BJ (cell line): ENCODE measurements at places on chromosomes 1 and 21. TPM values are rescaled to one million over a fixed set of nuclear protein-coding genes. Genes with fewer than 3 reads are reported as not detected.

DNA sequence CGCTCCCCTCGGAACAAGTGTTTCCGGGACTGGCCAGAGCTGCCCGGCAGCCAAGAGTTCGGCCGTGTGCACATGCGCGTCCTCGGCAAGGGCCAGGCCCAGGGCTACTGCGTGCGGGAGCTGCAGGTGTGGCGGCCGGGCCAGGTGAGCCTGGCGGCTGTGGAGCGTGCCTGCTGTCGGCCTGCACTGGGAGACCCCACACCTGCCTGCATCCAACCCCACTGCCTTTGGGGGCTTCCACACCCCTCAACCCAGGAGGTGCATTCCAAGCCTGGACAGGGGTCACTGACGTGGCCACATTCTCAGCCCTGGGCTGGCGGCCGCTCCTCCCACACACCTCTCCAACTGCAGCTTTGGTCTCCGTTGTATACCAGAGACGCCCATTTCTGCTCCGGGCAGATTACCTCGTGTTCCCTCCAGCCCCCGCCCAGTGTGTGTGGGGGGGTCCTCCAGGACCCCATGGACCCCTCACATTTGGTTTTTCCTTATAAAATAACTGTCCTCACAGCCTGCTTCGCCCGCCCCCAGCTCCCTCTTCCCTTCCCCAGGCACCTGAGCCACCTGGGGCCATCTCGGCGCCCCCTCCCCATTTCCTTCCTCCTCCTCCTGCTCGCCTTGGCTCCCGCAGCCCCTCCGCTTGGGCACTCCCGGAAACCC, 6.1 kb downstream of the RNF223 start:
- DNase-seq, result no peak

DNA sequence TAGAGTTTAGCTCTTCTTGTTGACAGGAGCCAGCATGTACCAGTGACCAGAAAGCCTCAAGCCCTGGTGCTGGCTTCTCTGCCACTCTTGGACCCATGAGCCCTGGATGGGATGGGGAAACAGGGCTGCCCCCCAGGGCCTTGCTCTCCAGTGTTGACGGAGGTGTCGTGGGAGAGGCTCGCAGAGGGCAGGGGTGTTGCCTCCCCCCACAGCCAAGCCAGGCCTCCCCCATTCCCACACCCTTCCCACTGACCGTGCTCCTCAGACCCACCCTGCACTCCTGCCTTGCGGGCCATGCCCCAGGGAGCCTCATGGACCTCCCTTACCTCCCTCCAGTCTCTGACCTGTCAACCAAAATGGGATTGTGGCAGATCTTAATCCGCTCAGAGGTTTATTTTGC, 123.8 kb upstream of the COL6A1 start:
- DNase-seq, result no peak

GRCh38 chr1:25933479-25934365, 27.5 kb upstream of the STMN1 start:
- DNase-seq, result no peak

- DNase-seq, result no peak
Observed at GRCh38 chr1:21239221-21239620, 51.0 kb downstream of the ECE1 start.

Gene REN
- 0.99 and 1.2 TPM in 2 replicates for polyA plus RNA-seq

Gene PAPPA2
- polyA plus RNA-seq, result 0.82 and 0.97 TPM in 2 replicates

Gene GREM2
- polyA plus RNA-seq, result 3.9 and 5.6 TPM in 2 replicates

GRCh38 chr1:219555031-219555692, 57.7 kb downstream of the ZC3H11B start:
- no peak for DNase-seq

DNA sequence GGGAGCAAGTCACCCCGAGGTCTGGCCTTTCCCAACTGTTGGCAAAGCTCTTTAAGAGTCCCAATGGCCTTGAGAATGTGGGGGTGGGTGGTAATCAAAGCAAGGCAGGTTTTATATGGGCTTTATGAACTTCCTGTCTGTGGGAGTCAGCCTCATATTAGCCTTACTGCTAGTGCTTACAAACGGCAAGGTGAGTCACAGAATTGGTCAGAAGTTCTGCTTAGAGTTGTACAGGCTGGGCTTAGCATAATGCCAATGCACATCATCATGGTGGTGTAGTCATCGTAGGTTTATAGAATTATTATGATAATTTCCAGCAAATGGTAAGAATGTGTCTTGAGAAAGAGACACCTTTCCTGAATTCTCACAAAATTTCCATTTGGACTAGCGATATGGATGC, 192.7 kb upstream of the KIAA0040 start:
- DNase-seq, result no peak

Gene HEYL
- polyA plus RNA-seq, result 0.16 and 0.50 TPM in 2 replicates

Gene CFHR4
- polyA plus RNA-seq, result not detected in 2 replicates

DNA sequence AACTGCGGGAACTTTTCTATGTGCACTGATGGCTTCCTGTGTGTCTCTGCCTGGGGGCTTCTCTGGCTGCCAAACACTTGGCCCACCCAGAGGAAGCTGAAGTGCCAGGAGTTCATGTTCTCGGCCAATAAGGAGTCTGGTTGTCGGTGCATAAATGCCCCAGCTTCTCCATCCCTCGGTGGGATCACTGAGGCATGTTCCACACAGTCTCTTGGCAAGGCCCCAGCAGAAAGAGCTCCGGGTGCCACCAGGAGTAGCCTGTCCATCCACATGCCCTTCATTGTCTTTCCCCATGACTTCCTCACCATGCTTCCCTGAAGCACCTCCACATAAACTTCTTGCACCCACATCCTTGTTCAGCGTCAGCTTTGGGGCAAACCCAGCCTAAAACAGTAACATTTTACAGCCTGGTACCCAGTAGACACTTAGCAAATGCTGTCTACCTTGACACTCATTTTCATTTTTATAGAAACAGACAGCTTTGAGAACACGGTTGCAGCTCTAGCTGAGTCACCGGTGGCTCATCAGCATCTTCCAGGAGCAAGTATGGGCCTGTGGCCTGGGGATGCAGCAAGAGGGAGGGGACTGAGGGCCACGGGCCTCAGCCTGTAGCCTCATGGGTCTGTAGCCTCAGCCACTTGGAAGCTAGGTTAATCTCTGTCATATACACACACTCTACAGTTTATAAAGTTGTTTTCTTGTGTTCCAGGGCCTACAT, 14.8 kb upstream of the CDCP2 start:
- DNase-seq, result no peak

DNA sequence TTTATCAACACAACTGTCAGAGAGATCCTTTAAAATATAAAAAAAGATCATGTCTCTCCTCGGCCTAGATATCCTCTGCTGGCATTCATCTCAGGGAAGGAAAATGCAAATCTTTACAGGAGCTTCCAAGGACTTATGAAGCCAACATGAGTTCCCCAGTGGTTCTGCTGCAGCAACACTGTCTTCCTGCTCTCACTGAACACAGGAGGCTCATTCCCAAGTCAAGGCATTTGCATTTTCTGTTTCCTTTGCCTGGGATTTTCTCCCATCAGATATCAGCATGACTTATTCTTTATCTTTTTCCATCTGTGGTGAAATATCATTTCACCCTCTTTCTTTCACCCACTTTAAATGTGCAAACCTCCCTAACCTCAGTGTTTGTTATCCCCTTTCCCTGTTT, 513.8 kb upstream of the ZP4 start:
- no peak for DNase-seq

Gene KCNN3
- not detected in 2 replicates for polyA plus RNA-seq

Gene RPTN
- polyA plus RNA-seq, result not detected in 2 replicates

DNA sequence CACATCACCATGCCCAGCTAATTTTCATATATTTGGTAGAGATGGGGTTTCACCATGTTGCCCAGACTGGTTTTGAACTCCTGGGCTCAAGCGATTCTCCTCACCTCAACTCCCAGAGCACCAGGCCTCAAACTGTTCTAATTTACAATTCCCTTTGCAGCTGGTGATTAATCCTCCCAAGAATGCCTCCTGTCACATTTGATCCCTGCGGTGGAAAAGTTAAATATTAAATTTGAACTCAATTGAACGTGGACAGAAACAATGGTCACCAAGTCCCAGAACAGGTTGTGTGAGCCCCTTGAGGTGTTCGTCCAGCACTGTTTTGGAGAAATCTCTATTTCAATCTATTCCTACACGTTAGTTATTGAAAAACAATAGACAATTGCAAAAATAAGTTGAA, 2.0 kb upstream of the ANKRD35 start:
- DNase-seq, result no peak

DNA sequence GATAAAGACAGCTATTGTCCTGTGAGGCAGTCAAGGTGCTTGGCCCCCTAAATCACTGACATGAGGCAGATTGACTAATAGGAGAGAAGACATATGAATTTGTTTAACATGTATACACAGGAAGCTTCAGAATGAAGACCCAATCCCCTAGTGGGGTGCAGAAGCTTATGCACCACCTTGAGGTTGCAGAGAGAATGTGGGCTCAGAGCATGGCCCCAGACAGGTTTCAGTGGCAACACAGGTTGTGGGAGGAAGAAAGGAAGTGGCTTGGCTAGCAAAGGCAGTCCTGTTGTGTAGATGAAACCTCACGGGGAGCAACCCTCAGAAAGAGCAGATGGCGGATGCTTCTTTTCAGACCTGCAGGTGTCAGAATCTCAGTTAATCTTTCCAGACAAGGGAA, 37.0 kb upstream of the PARP1 start:
- DNase-seq, result no peak

DNA sequence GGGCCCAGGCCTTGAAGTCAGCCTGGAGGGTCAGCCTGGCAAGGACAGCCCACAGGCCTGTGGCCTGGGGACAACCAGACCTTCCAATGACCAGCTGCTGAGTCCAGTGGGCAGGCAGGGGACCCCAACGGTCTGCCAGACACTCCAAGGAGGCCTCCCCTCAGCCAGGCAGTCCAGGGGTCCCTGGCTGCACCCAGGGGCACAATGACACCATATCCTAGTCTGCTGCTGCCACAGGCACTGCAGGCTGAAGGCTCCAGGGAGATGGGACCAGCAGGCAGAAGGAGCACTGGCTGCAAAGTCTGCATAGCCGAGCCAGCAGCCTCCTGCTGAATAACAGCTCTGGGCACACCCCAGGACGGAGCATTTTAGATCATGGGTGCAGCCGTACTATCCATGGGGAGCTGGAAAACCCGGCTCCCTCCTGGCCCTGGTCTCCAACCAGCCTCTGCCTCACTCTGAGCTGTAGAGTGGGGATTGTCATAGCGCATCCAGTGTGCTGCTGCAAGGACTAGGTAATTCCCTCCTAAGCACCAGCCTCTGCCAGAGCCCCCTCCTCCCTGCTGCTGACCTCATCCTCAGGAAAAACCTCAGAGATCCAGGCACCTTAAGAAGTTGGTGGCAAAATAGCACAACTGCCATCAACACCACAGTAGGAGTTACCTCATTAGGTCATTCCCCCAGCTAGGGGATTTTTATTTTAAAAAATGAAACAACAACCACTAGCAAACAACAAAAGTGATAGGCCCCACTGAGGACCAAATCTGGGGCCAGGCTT, 4.8 kb upstream of the LAPTM5 start:
- DNase-seq, result no peak

DNA sequence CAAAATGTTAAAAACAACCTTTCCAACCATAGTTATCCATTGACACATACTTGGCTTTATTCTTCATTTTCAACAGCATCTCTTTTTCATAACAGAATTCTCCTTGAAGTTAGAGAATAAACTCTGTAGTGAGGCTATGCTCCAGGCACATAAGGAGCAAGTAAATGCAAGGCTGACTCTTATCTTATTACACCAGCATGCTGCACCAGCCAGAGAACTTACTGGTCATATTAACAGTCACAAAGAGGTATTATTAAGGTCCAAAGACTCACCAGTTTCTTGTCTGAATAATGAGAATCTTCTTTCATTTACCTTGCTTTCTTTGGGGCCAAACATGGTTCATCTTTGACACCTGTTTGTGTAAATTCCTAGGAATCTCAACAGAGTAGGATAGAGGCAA, 71.3 kb upstream of the IVNS1ABP start:
- DNase-seq, result no peak

- DNase-seq, result no peak
Observed at GRCh38 chr1:160407839-160408801, 7.8 kb downstream of the VANGL2 start.

DNA sequence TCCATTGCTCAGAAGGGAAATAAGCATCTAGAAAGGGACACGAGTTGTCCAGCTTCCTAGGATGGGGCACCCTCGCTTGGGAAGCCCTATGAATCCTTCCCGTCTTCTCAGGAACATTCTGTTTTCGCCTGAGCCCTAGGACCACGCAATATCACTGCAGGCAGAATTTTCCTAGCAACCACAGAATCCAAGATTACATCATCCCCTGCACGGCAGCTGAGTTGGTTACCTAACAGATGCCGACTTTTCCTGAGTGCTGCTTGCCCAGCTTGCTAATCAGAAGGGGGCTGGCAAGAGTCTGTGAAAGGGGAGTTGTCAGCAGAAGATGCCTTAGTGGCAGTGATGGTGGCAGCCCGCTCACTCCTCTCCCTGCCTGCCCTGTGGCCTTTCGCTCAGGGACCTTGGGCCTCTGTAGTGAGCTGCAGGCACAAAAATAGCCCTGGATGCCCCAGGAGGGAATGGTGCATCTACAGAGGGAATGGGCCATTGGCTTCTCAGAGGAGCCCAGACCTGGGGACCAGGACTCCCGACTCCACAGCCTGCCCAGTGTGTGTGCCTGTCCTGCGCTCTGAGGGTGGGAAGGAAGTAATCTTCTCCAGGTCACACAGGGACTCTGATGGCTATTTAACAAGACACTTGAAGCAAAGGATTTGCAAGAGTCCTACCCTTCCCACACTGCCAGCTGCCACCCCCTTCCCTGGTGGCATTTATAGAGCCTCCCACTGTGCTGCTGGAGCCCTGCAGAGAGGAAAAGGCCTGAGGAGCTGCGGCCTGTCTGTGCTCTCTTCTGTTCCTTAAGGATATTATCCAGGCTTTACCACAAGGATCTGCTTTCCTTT, 28.9 kb upstream of the CLSTN1 start:
- peak; percentile 60 for DNase-seq
